ENCODE measurements at places on chromosomes 6 and 20. TPM values are rescaled to one million over a fixed set of nuclear protein-coding genes. Genes with fewer than 3 reads are reported as not detected.

Gene ALDH5A1
- total RNA-seq: 2.3 TPM

DNA sequence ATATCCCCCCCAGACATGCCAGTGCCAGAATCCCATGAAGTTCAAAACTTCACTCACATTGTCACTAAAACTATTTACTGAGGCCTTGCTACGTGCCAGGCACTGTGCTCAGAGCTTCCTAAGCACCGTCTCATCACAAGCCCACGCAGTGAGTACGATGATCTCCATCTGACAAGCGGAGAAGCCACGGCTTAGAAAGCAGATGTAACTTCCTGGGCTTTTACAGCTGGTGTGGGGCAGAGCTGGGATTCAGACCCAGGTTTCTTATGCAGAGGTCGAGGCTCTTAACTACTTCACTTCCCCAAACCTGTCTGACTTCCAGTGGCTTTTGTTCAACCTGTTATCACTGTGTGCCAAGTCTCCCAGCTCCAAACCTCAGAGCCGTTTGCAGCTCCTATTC lies 8.3 kb downstream of the MDGA1 start:
- DNase-seq: no peak

GRCh38 chr6:128558021-128558420 lies 37.6 kb upstream of the PTPRK start:
- no peak for DNase-seq

DNA sequence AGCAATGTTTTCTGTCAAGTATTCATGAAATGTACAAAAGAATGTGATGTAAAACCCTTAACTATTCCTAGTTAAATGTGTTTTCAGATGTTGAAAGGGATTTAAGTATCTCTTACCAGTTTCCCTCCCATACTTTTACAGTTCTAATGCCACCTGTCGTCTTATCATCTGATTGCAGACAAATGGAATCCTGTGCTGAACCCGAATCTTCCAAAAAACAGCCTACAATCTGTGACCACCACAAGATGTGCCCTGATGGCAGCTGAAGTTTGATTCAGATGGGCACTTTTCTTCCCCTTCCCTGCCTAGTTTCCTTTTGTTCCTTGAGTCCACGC lies 1.9 kb downstream of the TOMM6 start:
- no peak for DNase-seq

Gene LSM2
- total RNA-seq: 77.4 TPM

GRCh38 chr6:170006900-170007467 lies 255.6 kb downstream of the ERMARD start:
- DNase-seq: no peak

Gene SYCP2L
- 0.08 TPM for total RNA-seq

Gene GSTA3
- not detected for total RNA-seq

GRCh38 chr6:142566628-142567396 lies 265.0 kb downstream of the ADGRG6 start:
- DNase-seq: peak; percentile 87

DNA sequence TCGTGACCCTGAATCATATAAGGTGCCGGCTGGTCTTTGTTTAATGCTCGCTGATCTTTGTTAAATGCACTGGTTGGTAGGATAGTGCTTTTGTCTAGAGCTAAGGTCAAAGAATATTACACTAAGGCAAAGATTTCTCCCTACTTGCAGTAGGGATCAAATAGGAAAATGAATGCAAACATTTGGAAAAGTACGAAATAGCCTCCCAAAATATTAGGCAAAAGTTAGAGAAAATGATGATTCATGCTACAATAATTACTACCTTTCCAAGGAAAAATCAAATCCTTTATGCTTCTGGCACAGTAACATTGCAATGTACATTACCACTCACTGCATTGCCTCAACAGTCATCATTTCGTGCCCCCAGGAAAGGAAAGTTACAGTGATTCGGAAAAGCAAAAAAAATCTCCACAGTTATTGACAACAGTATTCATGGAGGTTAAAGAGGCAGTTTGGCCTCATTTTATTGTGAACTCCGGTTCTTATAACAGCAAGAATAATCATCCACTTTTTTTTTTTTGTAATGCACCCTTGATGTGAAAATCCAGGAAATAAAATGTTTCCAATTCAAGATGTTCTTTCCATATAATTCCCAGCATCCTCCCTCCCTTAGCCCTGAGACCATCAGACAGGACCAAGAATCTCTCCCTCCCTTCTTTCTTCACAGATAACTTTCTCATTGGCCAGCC lies 61.7 kb upstream of the ZMYND8 start:
- no peak for DNase-seq

Gene WFDC5
- total RNA-seq: not detected

- DNase-seq: no peak
Measured at GRCh38 chr6:168131464-168132415, 52.7 kb upstream of the FRMD1 start.

Data from HT-29 (cell line).